ENCODE measurements at places on chromosomes 6 and 20.

GRCh38 chr6:20332441-20333006 is 69.2 kb upstream of the E2F3 start:
- DNase-seq: no peak

GRCh38 chr20:61460261-61461052 is 208.4 kb downstream of the CDH4 start:
- no peak for DNase-seq

- no peak for DNase-seq
These were observed 5.8 kb downstream of the IL20RA start for GRCh38 chr6:137039010-137039409.

DNA sequence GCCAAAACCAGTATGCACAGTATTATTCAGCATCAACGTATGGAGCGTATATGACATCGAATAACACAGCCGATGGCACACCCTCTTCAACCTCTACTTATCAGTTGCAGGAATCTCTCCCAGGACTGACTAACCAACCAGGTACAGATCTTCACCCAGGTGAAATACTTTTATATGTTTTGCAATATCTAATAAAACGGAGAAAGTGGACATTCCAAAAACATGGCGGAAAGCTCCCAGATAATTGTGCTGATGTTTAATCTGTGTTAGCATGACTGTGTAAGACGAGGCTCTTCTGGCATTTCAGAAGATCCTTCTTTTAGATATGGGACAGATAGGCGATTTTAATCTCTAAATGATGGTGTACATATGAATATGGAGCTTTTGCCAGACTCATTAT is 227.4 kb downstream of the EYA4 start:
- no peak for DNase-seq

GRCh38 chr6:4598384-4598995 is 177.7 kb upstream of the CDYL start:
- DNase-seq: no peak

GRCh38 chr20:53706466-53707370 is 113.1 kb upstream of the ZNF217 start:
- DNase-seq: no peak

- DNase-seq: no peak
These were observed 174.4 kb downstream of the COL19A1 start for GRCh38 chr6:70040766-70041165.

DNA sequence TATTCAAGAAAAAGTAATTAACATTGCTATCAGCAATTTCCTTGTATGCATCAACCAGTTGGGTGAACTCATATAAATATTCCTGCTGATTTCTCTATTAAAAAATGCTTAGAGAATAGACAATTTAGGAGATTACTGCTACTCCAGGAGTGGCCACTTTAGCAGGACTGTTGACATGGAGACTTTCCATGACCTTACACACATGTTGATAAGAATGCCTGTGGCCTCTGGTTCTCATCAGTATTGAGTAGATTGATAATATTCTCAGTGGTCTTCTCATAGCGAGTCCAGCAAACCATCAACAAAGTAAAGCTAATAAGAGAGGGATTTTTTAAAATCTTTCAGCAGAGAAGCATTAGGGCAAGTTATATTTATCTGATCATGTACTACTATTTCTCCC is 208.4 kb upstream of the MARCKS start:
- DNase-seq: no peak

GRCh38 chr20:54688476-54688875 is 213.1 kb downstream of the DOK5 start:
- no peak for DNase-seq
